ENCODE measurements at places on chromosomes 7 and 10.

DNA sequence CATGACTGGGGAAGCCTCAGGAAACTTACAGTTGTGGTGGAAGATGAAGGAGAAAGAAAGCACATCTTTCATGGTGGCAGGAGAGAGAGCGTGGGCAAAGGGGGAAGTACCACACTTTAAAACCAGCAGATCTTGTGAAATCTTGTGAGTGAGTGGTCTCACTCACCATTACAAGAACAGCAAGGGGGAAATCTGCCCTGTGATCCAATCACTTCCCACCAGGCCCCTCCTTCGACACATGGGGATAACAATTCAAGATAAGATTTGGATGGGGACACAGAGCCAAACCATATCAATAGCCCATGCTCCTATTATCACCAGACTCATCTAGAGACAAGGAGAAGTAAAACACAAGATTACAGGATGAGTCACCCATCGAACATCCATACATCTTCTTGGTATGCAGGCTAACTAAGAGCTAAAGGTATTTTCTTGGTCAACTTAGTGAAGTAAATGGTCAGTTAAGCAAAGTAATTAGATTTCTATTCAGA lies 55.3 kb upstream of the YAE1 start:
- no peak for DNase-seq

DNA sequence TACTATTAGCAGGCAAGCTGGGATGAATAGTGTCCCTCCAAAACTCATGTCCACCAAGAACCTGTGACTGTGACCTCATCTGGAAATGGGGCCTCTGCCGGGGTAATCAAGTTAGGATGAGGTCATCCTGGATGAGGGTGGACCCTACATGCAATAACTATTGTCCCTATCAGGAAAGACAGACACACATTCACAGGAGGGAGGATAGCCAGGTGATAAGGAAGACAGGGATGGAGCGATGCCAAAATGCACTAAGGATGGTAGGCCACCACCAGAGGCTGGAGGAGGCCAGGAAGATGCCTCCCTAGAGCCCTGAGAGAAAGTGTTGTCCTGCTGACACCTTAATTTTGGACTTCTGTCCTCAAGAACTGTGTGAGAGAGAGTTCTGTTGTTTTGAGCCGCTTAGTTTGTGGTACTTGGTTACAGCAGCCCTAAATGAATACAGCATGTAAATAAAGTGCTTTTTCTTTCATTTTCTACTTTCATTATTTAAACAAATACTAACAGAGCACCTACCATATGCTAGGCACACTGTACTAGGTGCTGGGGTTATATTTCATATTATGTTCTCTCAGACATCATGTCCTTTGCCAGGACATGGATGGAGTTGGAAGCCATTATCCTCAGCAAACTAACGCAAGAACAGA lies 111.9 kb downstream of the USP6NL start:
- no peak for DNase-seq

DNA sequence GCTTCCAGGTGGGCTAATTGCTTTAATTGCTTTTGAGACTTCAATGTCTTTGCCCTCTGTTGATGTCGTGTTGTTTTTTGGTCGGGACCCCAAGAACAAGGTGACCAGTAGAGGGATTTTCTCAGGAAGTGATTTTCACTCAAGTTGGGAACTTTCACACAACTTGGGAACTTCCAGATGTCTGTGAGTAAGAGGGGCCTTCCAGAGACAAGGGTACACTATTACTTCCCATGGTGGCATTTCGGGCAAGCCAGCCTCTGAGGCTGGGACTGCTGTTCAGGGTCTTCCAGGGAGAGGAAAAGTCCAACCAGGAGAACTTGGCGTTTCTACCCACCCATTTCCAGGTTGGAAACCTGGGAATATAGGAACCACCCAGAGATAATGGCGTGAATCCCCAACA lies 170.0 kb upstream of the CDCA7L start:
- no peak for DNase-seq

DNA sequence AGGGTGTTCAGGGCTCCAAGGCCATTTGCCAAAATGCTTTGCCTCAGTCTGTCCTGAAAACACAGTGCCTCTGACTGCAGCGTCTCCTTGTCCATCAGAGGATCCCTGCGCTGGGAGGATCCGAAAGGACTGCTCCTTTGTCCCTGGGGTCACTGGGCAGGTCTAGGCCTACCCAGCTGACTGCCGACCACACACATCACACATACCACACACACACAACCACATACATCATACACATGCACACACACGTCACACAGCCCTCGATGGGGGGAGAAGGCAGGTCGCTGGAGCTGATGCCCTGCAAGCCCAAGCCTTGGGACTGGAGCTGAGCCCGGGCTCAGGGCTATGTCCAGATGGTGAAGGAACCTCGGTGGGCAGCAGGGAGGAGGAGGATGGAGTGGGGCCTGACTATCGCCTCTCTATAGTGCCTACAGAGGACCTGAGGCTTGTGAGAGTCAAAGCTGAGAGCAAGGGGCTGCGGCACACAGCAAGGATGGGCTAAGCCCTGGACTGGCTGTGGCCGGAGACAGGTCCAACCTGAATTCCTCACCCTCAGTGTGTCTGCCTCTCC lies 29.1 kb downstream of the GPRIN2 start:
- no peak for DNase-seq

DNA sequence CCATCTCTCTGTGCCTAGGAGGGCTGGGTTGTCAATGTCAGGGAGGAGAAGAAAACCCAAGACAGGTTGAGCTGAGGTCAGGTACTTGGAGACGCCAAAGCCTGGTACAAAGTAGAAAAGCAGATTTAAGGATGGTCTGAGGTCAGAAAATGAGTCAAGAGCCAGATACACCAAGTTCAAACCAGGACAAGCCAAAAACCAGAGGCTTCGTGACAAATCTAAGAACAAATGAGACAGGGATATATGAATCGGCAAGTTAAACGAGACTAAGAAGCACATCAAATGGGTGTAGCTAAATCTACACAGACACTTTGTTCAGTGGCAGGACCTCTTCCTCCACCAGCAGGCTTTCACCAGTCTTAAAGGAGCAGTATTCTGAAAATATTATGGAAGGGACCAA lies 34.2 kb downstream of the C7orf33 start:
- DNase-seq, result no peak

DNA sequence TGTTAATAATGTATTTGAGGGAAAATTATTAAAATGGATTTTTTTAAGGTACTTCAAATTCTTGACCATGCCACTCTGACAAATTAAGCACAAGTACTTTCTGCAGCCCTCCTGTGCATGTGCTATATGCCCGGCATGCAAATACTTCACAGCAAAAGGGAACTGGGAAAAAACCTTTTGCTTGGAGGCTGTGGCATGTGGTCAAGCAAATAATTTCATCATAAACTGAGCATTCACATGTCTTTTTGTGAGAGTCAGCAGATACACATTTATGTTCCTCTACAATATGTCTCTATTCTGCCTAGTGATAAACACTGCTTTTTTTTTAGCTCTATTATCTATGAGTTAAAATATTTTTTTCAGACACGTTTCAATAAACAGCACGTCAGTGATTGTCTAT lies 53.7 kb upstream of the SEMA3A start:
- no peak for DNase-seq

GRCh38 chr10:19961076-19962053 lies 145.1 kb downstream of the PLXDC2 start:
- DNase-seq, result no peak

DNA sequence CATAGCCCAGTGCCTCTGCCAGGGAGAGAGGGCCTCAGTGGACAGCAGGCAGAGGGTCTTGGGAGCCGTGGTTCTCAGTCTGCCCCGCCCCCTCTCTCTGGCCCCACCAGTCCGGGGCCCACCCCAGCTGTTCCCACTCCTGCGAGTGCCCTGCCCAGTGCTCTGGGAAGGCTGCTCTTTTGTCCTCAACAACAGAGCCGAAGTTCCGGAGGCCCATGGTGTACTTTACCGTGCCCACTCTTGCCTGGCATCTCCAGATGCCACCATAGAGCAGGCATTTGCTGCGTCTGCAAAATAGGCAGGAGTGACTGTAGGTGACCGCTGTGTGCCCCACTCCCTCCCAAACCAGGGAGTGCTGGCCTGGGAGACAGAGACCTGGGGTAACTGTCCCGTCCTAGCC lies 29.3 kb upstream of the PCBD1 start:
- DNase-seq, result no peak

DNA sequence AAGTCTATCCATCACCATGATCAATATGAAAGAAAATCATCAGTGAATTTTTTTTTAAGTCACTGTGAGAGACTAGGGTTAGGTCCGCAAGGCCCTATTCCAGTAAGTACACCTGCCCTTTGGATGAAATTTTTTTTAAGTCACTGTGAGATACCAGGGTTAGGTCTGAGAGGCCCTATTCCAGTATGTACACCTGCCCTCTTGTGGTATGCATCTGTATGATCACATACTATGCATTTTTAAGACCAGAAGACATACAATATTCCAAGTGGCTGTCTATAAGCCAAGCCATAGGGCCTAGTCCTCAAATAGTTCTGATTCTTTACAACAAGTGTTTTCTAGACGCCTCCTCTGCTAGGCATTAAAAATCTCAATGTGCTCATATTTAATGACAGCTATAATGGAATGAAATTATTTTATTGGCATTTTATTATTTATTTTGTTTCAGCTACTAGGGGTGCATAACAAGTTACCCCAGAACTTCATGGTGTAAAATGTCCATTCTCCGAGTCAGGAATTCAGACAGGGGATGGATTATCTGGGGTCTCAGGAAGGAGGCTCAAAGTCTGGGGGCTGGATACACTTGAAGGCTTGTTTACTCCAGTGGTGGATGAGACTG lies 53.1 kb downstream of the TEX36 start:
- DNase-seq, result no peak

GRCh38 chr7:90701771-90702170 lies 105.7 kb downstream of the CDK14 start:
- no peak for DNase-seq

GRCh38 chr7:24201226-24201625 lies 82.8 kb upstream of the NPY start:
- DNase-seq, result no peak

DNA sequence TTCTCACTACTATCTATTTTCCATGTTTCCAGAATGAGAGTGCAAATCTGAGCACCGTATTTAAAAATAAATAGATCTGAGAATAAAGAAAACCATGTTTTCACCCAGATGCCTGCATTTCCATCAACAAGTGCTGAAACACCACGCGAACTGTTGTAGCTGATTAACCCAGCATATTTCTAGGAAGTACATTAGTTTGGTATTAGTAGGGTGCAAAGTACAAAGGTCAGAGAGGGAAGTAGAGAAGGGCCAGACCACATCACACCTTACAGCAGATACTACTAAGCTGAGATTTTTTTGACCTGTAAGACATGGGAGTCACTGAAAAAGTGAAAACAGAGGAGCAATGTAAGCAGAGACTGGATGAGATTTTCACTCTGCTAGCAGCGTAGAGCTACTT lies 181.3 kb downstream of the IMMP2L start:
- no peak for DNase-seq

GRCh38 chr10:124057601-124058000 lies 35.8 kb downstream of the CHST15 start:
- no peak for DNase-seq

- DNase-seq, result no peak
These were observed 11.6 kb upstream of the LYZL1 start for GRCh38 chr10:29277296-29277695.

GRCh38 chr10:46550795-46551700 lies 5.4 kb downstream of the GPRIN2 start:
- DNase-seq, result no peak

- no peak for DNase-seq
These were observed 1.6 kb downstream of the CAPZA2 start for GRCh38 chr7:116863936-116864500.

GRCh38 chr7:26944501-26945358 lies 80.3 kb upstream of the SKAP2 start:
- peak; percentile 37 for DNase-seq

DNA sequence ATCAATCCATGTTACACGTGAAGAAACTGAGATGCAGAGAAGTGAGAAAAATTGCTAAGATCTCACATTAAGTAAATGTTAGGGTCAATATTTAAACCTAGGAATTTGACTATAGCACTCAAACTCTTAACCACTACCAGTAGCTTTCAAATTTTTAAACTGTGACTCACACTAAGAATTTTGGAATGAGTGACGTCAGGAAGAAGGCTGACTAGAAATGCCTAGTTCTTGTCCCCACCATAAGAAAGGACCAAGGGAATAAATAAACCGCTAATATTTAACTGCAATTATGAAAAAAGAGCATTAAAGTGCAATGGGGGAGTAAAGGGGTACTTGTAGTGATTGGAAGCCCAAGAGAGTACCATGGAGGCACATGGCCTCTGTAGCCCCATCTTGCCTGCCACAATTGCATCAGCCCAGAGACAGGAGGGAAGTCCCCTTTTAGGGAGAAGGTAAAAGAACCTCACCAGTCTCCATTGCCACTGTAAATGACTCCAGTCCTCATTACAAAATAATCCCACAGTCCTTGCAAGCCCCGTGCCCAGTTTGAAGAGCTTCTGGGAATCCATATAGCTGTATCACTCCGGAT lies 3.5 kb upstream of the AKR1B1 start:
- DNase-seq, result no peak

Measured in NCI-H2171 (cell line).